Mammary epithelial cell (primary cell): ENCODE measurements at places on chromosomes 5 and 9. TPM values are rescaled to one million over a fixed set of nuclear protein-coding genes. Genes with fewer than 3 reads are reported as not detected.

GLDC gene
- total RNA-seq, result 1.2 and 1.9 TPM in 2 replicates

OGN gene
- not detected for total RNA-seq

STING1 gene
- 10.7 TPM for total RNA-seq

CARD9 gene
- 1.0 TPM for total RNA-seq

CTSL gene
- 38.8 TPM for total RNA-seq

STOML2 gene
- total RNA-seq, result 132 TPM

LHX3 gene
- total RNA-seq, result not detected

PCDHGA2 gene
- total RNA-seq, result 3.0 TPM
